BE2C (cell line): ENCODE measurements at places on chromosomes 4 and X.

- no peak for DNase-seq
These were observed 580.3 kb upstream of the ZFP42 start for GRCh38 chr4:187415231-187415630.

GRCh38 chr4:188691811-188692210 is 552.6 kb downstream of the TRIML1 start:
- no peak for DNase-seq

GRCh38 chr4:60682901-60683300 is 517.2 kb upstream of the ADGRL3 start:
- DNase-seq: no peak

- DNase-seq: no peak
These were observed 119.8 kb upstream of the ATP6AP2 start for GRCh38 chrX:40460926-40461325.

DNA sequence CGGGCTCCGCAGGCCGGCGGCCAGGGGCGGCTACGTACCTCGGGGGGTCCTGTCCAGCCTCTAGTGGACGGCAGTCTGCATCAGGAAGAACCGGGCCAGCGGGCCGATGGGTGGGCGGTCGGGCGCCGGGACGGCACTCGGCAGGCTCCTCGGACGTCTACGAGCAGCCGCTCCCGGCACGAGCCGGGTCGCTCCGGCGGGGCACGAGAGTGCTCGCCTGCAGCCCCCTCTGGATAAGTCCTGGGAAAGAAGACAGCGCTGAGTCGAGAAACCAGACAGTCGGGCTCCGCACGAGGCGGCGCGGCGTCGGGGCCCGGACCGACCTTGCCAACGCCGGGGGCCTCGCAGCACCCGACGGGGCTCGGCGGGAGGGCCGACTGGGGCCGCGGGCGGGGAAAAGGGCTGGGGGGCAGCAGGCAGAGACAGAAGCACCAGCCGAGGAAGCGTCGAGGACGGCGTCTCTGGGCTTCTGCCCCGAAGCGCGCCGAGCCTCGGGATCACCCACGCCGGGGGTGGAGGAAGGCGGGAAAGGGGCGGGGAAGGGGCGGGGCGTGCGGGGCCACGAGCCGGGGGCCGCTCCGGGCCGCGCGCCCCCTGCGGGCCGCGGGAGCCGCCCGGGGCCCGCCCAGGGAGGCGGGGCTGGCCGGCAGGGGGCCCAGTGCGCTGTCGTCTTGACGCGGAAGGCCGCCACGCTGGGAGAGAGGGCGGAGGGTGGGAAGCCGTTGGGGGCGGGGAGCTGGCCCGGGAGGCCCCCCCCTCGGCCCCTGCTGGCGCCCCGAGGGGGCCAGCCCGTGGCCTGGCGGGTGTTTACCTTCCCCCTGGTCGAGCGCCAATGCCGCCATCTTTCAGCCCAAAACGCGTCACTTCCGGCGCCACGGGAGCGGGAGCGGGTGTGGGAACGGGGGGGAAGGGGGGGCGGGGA is 1.9 kb downstream of the KLHL15 start:
- DNase-seq: peak; percentile 91

- DNase-seq: peak; percentile 60
These were observed 921 bp upstream of the SETD7 start for GRCh38 chr4:139556724-139557555.

GRCh38 chr4:10237131-10237530 is 120.5 kb upstream of the WDR1 start:
- no peak for DNase-seq

GRCh38 chr4:109183931-109184490 is 118.4 kb downstream of the COL25A1 start:
- DNase-seq: no peak

GRCh38 chrX:153770601-153771414 is 6.8 kb downstream of the PLXNB3 start:
- DNase-seq: no peak

DNA sequence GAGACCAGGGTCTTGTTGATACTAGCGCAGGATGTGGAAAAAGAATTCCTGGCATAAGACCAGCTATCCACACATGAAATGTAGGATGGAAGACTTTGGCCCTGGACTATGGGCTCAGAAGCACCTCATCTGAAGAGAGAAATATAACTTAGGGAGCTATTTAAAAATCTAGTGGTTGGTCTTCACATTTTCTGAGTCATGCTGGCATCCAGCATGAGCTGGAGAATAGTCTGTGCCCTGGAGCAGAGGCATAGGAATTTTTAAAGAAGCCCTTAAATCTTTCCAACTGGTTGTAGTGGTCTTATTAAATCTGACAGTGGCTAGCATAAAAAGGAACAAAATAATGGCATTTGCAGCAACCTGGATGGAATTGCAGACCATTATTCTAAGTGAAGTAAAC is 86.3 kb downstream of the SMARCA5 start:
- DNase-seq: no peak

DNA sequence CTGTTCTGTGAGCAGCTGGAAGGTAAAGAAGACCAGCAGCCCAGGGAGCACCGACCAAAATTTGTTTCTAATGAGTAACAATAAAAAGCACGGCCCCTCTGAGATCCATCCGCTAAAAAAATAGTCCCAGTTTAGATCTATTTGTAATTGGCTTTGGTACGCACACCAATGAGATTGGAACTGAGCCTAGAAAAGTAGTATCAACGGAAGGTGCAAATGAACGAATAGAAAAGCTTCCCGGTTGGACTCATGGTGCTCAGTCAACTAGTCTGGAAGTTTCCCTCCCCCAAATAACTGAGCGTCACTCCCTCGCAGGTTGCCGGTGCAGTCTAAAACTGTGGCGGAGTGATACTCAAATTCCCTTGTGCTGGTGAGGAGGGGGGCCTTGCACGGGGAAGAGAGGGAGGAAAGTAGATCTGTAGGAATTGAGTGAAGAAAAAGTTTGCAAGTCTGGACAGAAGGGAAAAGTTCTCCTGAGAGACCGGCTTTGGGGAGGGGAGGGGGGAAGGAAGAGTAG is at the start of gene COL4A5:
TSS of gene COL4A5 (plus strand) at position 413 of the 517 bp plus-strand sequence. CDS start 288 bp downstream, outside the sequence.
- no peak for DNase-seq

GRCh38 chr4:143084566-143084965 is 100.2 kb upstream of the USP38 start:
- DNase-seq: no peak

DNA sequence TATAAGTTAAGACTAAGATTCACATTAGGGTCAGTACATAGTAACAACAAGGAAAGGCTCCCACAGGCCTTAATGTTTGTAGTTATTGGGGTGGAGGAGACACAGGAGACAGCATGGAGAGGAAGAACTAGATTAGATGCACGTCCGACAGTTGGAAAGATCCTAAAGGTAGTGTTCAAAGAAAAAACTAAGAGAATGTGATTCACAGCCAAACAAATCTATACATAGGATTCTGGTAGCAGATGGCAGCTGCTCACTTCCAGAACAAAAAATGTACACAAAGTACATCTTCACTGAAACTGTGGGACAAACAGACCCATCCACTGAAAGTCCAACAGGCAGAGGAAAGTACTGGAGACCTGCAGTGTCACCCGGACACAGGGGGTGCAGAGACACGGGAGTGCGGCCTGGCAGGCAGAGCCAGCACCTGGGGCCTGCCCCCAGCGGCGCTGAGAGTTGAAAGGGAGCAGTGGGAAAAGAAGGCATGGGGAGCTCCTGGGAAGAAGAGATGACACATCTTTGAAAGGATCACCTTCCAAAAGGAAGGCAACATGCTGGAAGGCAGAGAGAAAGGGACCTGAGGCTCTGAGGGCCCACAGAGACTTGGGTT is 40.0 kb downstream of the NELFA start:
- no peak for DNase-seq

GRCh38 chr4:15870079-15870478 is 68.5 kb downstream of the FGFBP1 start:
- DNase-seq: no peak

DNA sequence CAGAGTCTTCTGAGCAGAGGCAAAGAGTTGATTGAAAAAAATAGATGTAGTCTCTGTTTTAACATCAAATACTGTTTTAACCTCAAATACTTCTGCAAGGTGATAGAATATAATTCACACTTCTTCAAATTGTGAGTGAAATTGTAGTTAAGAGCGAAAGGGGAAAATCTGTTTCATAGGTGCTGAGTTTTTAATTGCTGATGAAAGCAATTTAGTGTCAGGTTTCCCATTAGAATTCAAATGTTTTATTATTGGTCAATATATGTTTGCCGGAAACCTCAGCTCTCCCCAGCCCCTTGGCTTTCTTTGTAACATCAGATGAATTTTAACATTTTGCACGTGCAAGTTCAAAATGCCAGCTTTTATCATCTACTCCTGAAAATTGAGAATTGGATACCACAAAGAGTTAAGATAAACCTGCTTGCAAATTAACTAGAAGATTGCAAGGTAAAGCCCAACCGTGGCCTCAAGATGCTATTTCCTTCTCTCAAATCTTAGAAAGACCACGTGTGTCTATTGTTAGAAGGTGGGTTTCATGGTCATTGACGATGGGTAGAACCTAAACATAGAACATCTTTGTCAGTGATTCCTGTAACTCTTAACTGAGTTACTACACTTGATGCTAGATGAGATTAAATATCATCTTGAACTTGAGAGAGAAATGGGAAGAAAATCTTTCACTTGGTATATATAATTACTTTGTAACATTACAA is 1824.2 kb upstream of the TENM3 start:
- no peak for DNase-seq

- DNase-seq: no peak
These were observed 25.6 kb downstream of the FAT1 start for GRCh38 chr4:186698028-186698427.

- no peak for DNase-seq
These were observed 101.5 kb downstream of the DHX15 start for GRCh38 chr4:24482871-24483270.

DNA sequence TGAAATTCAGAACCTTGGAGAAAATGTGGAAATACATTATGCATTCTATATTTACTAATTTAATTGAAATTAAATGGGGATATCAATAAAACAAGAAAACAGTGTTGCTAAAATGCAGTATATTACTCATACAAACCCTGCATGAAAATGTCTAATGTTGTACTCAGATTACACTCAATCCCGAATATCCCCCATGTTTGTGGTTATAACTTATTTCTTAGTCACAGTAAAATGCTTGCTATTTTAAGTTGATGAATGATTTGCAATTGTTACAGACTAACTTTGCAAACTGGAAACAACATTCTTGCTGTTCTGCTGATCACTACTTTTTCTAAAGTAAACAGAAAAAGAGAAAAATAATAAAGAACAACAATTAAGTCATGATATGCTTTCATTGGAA is 33.1 kb upstream of the ANXA10 start:
- no peak for DNase-seq

GRCh38 chrX:7146703-7147412 is 654 bp upstream of the STS start:
- no peak for DNase-seq

GRCh38 chrX:119573840-119574393 is 446 bp upstream of the UBE2A start:
- no peak for DNase-seq

GRCh38 chr4:123312951-123313592 is 83.5 kb upstream of the SPRY1 start:
- DNase-seq: no peak
